Sigmoid colon (tissue), 7 donors: ENCODE measurements at places on chromosomes 1 and 21.

DNA sequence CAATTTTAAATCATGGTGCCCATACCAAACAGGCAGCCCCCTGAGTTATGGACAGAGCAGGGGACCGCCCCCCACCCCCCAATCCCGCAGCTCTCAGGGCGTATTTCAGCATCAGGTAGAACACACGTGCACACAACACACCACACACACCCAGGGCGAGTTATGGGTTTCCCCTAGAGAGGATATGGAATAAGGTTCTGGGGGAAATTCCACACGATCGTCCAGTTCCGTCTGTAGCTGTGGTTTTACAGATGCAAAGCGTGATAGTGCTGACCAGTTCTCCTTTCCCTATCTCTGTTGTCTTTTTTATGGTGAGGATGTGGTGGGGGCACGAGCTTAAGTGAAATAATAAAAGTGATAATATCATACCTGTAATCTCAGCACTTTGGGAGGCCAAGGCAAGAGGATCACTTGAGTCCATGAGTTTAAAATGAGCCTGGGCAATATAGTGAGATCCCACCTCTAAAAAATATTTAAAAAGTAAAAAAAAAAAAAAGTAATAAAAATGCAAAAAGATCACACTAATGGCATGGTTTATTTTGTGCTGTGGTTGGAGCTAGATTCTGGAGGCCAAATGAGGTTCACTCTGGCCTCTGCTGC lies 25.1 kb downstream of the C2CD2 start:
- DNase-seq = peak; percentile 54

GRCh38 chr1:1918901-1919303 lies at the start of gene TMEM52:
Gene TMEM52 (minus strand): TSS chr1:1919279. CDS start chr1:1919265, 14 bp downstream.
- DNase-seq = no peak

GRCh38 chr21:36973986-36974850 lies 7.7 kb upstream of the HLCS start:
- DNase-seq = no peak

DNA sequence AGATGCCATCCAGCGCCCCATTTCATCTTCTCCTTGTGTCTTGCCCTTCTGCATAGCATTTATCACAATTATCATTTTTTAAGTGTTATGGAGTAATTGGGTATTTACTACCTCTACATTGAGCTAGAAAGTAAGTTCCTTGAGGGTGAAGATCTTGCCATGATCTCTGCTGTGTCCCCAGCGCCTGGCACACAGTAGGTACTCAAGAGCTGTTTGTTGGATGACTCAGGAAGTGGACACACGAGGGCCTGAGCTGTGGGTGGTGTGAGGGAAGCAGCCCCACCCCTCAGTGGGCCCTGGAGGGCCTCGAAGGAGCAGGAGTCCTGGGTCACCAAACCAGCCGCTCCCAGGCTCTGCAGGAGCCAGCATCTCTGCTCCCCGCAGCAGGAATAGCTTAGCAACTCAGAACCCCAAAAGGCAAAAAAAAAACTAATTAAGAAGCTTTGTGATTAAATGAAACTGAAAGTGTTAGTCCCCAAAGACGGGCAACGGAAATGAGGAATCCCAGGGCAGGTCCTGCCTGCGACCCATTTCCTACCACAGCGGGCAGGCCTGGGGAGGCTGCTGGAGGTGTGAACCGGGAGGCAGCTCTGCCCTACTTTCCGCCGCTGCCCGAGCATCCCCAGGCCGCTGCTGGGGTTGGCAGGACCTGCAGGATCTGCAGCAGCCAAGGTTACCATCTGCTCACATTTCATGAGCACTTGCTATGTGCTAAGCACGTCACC lies 87.7 kb downstream of the LACTBL1 start:
- no peak for DNase-seq

- DNase-seq = no peak
These were observed 40.8 kb downstream of the KRTAP10-1 start for GRCh38 chr21:44499211-44499560.

GRCh38 chr1:178645808-178646200 lies 79.2 kb upstream of the RALGPS2 start:
- DNase-seq = no peak

DNA sequence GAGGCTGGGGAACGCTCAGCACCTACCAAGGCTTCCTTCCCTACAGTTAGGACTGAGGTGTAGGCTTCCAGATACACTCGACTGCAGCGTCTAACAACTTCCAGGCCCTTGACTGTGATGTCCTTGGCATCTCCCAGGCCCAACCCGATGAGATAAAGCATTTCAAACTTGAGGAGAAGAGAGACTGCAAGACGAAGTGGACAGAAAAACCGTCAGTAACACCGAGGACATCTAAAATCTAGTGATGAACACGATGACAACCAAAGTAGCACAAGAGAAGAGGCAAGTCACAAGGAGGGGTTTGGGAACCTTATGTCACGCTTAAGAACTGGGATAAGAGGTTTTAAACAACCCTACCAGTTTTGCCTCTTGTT lies 314 bp downstream of the DPH5 start:
- no peak for DNase-seq

- no peak for DNase-seq
These were observed 167.5 kb downstream of the ZNF281 start for GRCh38 chr1:200242110-200243041.

DNA sequence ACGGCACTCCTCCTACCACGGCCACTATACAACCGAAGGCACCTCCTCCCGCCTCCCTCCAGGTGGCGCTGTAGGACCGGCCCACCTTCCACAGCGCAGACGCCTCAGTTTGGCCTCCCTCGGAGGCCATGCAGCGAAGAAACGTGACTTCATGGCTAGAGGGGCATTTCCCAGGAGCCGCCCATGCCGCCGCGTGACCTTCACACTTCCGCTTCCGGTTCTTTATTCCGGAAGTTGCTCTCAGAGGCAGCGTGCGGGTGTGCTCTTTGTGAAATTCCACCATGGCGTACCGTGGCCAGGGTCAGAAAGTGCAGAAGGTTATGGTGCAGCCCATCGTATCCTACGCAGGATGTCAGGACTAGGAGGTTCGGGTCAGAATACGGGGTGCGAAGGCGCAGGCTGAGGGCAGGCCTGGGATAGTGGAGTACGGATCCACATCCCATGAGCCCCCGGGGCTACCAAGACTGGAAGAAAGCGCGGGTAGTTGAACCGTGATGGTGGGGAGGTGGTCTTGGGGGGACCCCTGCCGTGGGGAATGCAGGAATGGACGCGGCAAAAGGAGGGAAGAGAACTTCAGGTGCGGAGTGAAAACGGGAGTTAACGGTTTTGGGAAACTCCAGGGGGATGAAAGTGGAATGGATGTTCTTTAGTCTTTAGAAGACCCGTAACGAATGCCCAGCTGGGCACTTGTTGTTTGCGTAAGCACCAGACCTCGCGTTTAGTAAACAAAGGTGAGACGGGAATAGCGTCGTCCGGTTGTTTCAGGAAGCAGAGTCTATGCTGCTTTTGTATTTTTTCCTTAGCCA lies at the start of gene SNRPE:
SNRPE (plus strand) TSS at position 221 of the 806 bp plus-strand sequence; CDS start at position 282, 61 bp downstream.
- peak; percentile 98 for DNase-seq

GRCh38 chr1:70063861-70064260 lies 141.5 kb downstream of the LRRC40 start:
- no peak for DNase-seq

- DNase-seq = no peak
These were observed 15.9 kb upstream of the TMEM125 start for GRCh38 chr1:43253876-43254275.

DNA sequence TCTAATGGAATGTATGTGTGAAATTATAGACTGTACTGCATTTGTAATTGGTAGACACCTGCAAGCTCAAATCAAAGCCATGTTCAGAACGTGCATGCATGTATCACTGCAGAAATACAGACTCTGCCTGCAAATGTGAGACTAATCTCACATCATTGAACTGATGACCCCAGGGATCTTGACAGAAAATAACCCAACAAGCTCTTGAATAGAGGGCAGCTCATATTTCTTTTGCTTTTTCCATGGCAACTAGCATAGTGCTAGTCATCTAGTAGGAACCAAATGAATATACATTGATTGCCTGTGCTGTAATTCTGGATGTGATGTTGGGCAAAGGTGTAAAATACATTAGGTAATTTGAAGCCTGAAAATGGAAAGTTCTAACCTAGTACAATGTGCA lies 62.4 kb downstream of the PTPRC start:
- DNase-seq = no peak

- no peak for DNase-seq
These were observed 39.2 kb downstream of the SPEN start for GRCh38 chr1:15886611-15887167.

GRCh38 chr1:215652371-215652770 lies 85.3 kb downstream of the KCTD3 start:
- DNase-seq = no peak

GRCh38 chr1:230827081-230827681 lies 41.1 kb downstream of the C1orf198 start:
- DNase-seq = no peak

GRCh38 chr1:234107416-234108021 lies 203.0 kb downstream of the SLC35F3 start:
- DNase-seq = no peak

GRCh38 chr1:115112496-115113375 lies 23.4 kb upstream of the TSPAN2 start:
- DNase-seq = no peak

GRCh38 chr1:52567943-52568342 lies 15.1 kb upstream of the TUT4 start:
- DNase-seq = no peak

DNA sequence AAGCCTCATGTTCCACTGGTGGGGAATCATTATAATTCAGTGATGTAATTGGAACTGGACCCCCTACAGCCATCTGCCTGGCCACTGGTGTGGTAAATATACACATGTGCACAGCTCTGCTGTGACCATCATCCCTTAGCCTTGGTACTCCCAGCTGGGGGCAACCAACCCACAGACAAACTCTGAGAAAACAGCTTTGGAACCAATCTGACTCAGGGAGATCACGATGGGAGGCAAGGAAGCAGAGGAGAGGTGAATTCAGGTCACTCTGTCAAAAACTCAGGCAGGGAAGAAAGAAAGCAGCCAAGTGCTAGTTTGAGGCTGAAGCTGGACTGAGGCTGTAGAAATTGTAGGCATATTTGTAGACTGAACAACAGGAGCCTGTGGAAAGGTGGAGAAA lies 197.8 kb upstream of the GALNT2 start:
- DNase-seq = no peak

- no peak for DNase-seq
These were observed 78.1 kb downstream of the SIK1 start for GRCh38 chr21:43348801-43349261.

DNA sequence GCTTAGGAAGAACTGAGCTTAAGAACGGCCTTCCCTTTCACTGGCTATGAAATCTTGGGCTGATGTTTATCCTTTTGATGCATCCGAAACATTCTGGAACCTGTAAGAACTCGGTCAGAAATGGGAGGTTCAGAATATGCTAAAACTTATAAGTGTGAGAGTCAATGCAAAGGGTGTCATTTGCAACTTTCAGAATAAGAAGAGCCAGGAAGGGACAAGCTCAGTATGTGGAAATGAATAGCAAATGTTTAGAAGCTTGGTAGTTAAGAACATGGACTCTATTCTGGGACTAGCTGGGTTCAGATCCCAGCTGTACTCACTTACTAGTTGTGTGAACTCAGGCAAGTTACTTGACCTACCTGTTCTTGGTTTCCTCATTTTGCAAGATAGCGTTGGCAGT lies 234.1 kb downstream of the OMA1 start:
- no peak for DNase-seq

- DNase-seq = no peak
These were observed 673.6 kb upstream of the USP24 start for GRCh38 chr1:55888685-55889317.

DNA sequence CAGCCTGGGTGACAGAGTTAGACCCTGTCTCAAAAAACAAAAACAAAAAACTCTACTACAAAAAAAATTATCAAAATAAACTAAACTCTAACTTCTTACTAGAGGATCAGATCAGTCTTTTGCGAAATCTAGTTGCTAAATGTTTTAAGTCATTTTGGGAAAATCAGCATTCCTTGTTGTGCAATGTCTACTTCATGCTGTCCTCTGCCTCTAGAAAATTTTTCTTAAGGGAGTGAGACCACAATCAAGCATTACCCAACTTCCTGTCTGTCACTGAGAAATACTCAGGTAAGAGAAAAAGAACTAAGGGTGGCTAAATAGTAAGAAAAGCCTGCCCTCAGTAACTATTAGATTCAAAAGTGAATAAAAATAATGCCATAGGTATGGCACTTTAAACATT lies 67.2 kb upstream of the FOXD3 start:
- DNase-seq = no peak

DNA sequence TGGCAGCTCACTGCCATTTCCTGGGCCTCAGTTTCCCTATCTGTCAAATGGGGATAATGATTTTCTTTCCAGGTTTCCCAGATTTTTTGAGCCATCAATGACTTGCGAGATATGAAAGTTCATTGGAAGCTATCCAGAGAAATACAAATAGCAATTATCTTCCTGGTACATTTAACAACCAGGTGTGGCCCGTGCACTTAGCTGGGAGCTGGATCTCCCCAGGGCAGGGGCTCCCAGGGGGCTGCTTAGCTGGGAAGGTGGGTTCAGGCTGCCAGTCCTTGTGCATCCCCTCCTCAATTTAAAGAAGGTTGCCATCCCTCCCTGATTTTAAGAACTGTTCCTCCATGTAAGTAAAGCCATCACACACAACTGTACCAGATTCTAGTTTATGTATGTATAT lies 3.6 kb upstream of the TMEM54 start:
- DNase-seq = peak; percentile 27

DNA sequence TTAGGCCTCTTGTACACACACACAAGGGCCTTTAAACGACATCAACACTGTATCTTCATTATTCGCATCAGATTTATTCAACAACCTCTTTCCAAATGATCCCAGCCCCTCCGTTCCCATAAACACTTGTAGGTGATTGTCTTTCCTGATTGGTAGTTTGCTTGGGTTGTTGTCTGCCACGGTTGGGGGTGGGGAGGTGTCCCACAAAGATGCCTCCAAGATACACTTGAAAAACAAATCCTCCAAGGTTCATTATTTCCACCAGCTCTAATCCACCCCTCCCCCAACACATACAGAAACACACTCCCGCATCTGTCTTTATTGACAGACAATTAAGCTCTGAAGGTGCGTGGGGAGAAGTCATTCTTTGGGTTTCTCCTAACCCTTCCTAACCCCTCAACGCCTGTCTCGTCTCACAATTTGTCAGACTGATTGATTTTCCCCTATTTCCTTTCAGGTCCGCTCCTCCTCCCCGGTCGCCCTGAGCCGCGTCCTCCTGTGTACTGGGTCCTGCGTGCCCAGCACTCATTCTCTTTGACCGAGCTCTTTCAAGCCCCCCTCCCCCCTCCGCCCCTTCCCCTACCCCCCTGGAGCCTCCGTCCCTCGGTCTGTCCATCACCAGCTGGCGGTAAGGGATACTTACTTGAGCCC lies 1.4 kb downstream of the WDR26 start:
- DNase-seq = no peak

DNA sequence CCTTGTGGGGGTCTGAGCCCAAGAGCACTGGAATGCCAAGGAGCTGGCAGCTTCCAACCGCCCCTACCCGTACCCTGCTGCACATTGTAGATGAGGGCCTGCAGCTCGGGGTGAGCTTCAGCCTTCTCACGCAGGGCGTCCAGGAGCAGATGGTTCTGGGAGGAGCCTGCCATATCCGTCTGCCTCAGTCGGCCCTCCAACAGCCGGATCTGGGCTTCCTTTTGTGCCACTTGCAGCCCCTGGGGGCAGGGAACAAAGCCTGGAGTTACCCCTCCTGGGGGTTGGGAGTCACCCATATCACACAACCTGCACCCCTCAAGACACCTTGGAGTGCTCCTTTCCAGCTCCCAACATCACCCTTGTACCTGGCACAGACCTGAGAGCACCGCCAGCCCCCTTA lies 34.8 kb downstream of the KIF21B start:
- no peak for DNase-seq

- no peak for DNase-seq
These were observed 53.0 kb downstream of the DMRTB1 start for GRCh38 chr1:53511933-53512806.
